ENCODE measurements at places on chromosomes 13 and 19.

DNA sequence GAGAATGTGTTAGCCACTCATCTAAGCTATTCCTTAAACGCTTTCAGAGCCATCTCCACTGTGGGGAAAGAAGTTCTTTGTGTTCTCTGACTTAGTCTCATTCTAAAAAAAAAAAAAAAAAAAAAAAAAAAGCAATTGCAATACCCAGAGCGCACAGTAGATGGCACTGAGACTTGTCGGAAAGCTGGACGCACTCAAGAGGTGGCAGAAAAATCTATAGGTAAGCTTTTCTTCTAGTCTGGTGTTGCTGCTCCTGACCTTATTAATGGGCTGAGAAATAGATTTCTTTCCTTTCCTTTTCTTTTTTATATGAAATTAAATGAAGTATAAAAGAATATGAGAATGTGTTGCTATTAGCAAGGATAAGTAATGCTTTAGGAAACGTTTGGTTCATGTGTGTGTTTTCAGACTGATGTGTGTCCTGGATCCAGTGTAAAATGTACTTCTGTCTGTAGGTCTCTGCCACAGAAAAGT is 4.7 kb upstream of the GJB2 start:
- peak; percentile 53 for DNase-seq

- peak; percentile 55 for DNase-seq
Observed at GRCh38 chr19:16386619-16387240, 62.1 kb downstream of the KLF2 start.

- no peak for DNase-seq
Observed at GRCh38 chr19:36150586-36150985, 1.7 kb downstream of the COX7A1 start.

GRCh38 chr13:74629985-74630384 is 495.8 kb upstream of the KLF12 start:
- DNase-seq = no peak

DNA sequence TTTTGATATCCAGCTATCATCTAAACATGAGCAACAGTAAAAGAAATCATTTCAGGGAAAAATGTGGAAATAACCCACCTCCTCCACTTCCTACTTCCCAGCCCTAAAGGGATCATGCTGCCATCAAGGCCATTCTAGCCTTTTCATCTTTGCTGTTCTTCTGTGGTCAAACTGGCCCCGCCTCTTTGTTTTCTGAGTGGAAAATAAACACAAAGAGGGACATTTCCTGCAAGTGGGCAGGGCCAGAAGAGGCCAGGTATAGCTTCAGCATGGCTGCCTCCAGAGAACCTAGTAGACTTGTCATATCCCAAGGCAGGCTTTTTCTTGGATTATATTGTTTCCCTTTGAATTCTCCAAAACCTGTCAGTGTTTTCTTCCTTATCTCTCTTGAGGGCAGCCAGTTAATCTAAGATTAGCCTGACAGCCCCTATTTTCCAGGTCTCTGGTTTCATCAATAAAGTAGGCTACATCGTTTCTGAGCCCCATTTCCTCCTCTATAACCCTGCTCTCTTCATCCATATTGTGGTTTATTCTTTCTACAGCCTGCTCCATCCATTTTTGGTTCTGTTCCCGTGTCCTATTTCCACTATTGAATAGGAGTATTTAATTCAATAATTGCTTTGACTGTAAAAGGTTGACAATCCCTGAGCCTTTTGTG is 117.6 kb downstream of the GPC6 start:
- DNase-seq = no peak

GRCh38 chr13:45231305-45231704 is 30.5 kb upstream of the KCTD4 start:
- peak; percentile 38 for DNase-seq

GRCh38 chr13:71799324-71799723 is 67.7 kb downstream of the DACH1 start:
- DNase-seq = no peak

DNA sequence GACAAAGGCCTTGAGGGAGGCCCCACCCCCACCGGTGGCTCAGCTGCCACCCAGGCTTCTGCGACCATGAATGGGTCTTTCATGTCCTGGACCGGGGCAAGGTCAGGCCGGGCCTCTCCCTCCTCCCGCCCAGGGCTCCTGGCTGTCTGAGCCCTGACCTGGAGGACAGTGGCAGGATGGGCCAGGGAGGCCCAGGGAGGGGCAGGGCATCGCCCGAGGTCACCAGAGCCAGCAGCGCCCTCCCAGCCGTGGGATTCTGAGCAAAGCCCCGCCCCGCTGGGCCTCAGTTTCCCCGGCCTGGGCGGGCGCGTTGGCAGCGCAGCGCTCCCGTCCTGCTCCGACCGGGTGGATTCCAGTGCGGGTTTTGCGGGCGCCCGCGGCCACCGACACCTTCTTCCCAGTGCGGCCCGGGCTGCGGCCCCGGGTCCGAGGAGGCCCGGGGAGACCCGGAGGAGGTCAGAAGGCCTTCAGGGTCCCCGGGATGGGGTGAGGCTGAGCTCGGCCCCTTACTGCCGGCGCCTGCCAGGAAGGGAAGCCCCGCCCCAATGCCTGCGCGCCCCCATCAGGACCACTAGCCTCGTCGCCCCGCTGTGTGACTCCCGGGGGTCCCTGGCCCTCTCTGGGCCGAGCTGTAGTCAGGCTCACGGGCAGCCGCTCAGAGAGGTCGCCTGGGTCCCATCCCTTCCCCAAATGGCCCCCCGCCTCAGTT is 24.6 kb upstream of the SEMA6B start:
- peak; percentile 44 for DNase-seq

DNA sequence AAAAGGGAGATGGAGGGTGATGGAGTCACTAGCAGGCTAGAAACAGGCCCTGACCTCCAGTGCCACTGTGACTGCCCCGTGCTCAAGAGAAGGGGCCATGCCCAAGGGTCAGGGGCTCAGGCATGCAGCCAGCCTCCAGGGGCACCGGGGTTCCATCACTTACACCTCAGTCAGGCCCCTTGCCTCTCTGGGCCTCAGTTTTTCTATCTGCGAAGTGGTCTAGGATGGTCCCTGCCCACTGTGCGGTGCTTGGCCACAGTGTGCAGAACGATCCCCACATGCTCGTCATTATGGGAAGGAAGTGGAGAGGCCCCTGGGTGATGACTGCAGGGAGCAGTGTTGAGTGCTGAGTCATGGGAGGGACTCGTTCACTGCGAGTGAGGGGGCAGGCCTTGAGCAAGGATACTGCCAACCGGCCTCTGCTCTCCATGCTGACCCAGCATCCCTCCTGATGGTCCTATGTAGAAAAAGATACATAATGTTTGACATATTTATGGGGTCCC is 23.1 kb downstream of the TMED1 start:
- peak; percentile 97 for DNase-seq

DNA sequence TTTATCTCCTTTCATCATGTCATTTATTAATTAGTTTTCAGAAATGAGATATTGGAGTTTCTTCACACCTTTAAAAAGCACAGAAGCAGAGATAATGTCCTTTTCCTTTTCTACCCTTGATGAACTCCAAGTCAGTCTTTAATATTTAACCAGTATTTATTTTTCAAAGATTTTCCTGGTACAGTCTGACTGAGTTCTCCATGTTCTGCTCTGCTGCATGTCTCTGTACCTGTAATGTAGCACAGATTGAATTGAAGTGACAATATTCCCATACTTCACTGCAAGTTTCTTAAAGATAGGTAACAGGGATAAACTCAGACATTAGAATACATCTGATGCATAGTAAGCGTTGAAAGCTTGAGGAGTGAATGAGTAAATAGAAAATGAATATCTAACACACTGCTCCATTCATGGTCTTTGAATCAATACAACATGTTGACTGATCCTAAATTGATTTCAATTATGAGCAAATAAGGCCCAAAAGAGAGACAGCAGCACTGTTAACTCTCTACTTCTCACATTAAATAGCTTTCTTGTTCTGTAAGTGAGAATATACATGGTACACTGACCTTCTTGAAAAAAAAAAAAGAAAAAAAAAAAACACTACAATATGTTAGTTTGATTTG is 1323.6 kb upstream of the PRR20A start:
- DNase-seq = no peak

GRCh38 chr13:84417416-84417815 is 535.1 kb upstream of the SLITRK1 start:
- DNase-seq = peak; percentile 37

GRCh38 chr19:11657307-11657706 is 60.0 kb downstream of the ZNF627 start:
- DNase-seq = no peak

GRCh38 chr13:21176982-21177284 is 475 bp downstream of the MRPL57 start:
- no peak for DNase-seq
